ENCODE measurements at places on chromosomes 3 and 15. TPM values are rescaled to one million over a fixed set of nuclear protein-coding genes. Genes with fewer than 3 reads are reported as not detected.

Gene NPAP1
- 0.07 TPM for total RNA-seq

- no peak for DNase-seq
These were observed 81.7 kb downstream of the OPA1 start for GRCh38 chr3:193674714-193675113.

GRCh38 chr3:188822411-188822810 is 349.4 kb upstream of the TPRG1 start:
- DNase-seq = no peak

DNA sequence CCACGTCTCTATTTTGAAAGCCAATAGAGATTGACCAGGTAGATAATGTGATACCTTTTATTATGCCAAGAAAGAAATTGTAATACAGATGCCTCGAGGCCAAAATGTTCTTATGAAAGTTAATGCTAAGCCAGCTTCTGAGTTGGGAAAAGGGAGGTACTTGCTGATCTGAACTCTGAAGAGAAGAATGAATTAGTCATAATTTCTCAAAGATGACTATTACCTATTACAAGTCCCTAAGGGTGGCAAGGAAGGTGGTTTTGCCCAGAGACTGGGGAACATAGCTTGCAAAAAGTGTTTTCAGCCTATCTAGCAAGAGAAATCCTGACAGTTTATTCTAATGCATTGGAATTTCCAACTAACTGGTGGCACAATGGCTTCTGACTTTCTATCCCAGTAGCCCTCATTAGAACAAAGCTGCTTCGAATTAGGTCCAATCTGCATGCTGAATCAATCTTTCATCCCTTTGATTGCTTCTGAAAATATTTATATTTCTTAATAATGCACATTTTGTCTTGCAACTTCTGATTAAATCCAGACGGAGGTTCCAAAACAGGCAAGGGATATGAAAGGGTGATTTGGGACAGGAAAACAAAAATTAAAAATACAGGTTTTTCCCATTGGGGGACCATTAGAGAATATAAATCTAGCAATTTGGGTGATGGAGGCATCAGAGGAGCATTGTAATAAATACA is 17.7 kb upstream of the NR2F2 start:
- no peak for DNase-seq

Gene NLGN1
- 1.4 TPM for total RNA-seq

DNA sequence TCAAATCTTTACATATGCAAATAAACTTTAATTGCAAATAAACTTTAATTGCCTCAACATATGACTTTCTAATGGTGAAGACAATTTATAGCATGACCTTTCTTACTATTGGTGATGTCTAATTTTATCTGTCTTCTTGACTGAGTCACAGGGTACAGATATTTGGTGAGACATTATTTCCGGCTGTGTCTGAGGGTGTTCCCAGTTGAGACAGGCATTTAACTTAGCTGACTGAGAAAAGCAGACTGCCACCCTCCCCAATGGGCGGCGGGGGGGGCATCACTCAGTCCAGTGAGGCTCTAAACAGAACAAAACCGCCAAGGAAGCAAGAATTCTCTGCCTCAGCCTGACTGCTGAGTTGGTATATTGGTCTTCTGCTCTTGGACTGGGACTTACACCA is 160.0 kb downstream of the TBL1XR1 start:
- DNase-seq = no peak

DNA sequence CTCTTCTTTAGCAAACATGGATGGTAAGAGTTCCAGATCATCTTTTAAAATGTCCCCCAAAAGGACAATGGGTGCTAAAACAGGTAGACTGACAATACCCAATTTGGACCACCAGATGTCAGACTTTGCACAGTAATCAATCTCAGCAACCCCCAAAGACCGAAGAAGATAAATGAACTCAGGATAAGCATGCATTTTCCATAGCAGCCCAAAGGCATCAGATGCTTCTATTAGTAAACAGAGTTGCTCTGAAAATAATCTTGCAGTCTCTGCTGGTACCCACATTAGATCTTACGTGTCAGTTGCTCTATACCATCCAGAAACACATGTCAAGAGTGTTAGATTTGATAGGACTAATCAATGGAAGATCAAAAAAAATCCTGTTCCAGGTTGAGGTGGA is 20.6 kb downstream of the MYH15 start:
- no peak for DNase-seq

DNA sequence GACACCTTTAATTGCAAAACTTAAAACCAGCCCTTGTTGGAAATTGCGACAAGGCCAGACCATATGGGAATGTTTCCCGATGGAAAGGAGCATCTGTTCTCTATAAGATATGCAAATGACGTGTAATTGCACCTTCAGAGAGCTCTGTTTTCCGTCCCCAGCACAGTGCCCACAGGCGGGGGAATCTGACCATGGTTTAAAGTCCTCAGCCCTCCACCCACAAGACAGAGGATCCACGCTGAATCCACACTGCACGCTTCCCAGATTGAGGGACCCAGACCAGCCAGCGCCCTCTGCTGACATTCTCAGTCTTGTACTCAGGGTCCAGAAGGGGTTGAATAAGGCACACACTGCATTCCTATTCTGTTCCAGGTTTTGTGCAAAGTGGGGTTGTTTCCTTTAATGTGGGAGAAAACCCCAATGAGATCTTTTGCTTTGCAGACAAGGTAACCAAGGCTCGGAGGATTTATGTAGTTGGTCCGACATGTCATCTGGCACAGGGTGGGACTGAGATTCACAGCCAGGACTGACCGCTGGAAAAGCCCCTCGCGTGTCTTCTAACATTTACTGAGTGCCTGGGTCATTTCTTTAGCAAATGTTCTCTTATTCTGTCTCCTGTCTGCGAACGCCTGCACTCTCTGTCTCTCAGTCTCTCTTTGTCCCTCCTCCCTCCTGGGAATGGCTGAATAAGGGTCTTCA is 36.8 kb upstream of the KLHL25 start:
- no peak for DNase-seq

DNA sequence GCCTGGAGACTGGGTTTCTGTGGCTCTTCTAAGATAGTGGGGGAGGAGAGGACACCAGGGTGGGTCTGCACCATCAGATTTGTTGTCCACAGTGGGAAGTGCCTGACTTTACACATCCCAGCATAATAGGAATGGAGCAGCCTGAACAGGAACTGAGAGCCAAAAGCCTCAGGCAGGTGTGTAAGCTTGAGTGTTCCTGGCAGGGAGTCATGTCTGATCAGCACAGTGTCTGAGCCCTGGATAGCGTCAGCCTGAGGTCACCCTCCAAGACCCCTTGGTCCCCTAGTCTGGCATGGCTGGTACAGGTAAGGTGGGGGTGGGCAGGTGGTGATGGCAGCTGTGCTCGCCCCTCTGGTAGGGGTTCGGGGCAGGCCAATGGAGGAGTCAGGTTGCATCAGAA is 20.2 kb downstream of the INSYN1 start:
- no peak for DNase-seq

Gene ST3GAL6
- 3.9 TPM for total RNA-seq

Gene FAM162A
- 17.6 TPM for total RNA-seq

- DNase-seq = no peak
These were observed 374.2 kb upstream of the ICE2 start for GRCh38 chr15:60853109-60853508.

- DNase-seq = no peak
These were observed 171.0 kb downstream of the FNDC3B start for GRCh38 chr3:172210355-172210754.

GRCh38 chr3:78762121-78762520 is 1005.7 kb downstream of the ROBO1 start:
- no peak for DNase-seq

- no peak for DNase-seq
These were observed at the start of gene TRAT1 for GRCh38 chr3:108822123-108822897. Gene TRAT1 (plus strand): TSS chr3:108822786. CDS start chr3:108822928, 142 bp downstream.

DNA sequence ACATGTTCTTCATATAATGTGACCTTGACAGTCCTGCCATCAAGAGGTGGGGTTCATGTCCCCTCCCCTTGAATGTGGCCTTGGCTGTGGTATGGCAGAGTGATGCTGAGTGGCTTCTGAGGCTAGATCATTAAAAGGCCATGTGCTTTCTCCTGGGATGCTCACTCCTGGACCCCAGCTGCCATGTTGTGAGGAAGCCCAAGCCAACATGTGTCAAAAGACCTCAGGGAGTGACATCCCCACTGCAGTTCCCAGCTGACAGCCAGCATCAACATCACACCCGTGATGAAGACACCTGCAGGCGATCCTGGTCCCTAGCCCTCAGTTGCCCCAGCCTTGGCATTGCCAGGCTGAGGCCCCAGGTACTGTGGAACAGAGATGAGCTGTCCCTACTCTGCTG is 36.6 kb downstream of the EBLN2 start:
- no peak for DNase-seq

DNA sequence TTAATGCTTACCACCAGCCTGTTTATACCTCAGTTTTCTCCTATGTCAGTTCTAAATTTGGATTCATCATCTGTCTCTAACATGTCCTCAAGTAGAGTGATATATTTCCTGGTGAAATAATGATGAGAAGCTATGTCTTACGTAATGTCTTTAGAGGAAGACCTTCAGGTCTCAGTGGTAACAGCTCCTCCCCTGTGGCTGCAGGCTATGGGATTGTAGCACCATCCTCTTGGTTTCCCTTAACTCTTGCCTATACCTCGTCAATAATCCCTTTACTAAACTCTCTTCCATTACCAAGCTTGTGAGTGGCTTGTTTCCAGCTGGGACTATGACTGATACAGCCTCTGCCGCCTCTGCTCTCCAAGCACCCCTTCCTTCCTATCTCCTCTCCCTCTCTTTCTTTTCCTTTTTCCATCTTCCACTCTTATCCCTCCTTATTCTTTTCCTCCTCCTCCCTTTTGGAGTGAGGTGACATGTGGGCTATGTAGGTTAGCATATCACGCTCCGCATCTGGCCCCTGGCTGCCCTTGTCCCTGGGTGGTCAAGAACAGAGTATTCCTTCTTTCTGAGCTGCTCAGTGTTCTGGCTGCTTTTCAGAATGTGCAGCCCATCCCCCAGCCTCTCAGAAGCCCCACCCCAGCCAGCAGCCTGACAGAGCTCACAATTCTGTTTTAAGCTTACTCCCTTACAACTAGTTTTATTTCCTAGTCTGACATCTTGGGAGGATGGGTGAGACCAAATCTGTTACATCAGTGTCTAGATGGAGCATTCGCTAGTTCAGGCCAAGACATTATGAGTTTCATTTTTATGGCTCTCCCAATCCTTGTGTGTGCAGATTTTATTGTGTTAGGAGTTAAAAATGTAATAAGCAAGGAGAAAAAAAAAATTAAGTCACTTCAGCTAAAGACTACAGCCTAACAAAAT is 75.0 kb upstream of the RNU6-1 start:
- no peak for DNase-seq

DNA sequence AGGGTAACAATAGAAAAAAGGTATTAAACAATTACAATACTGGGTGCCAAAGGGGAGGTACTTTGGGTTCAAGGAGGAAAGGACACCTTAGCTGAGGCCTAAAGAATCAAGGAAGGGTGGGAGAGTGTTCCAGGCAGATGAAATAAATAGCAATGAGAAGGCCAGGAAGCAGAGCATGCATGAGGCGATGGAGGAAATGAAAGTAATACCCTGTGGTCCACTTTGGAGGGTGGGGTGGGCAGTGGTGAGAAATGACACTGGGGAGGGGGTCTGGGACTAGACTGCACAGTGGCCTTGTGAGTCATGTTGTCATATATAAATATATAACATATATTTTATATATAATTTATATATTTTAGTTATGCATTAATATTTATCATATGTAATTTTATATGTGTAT is 55.9 kb downstream of the BHLHE40 start:
- no peak for DNase-seq

GRCh38 chr15:63918901-63919348 is 85.2 kb upstream of the HERC1 start:
- no peak for DNase-seq

DNA sequence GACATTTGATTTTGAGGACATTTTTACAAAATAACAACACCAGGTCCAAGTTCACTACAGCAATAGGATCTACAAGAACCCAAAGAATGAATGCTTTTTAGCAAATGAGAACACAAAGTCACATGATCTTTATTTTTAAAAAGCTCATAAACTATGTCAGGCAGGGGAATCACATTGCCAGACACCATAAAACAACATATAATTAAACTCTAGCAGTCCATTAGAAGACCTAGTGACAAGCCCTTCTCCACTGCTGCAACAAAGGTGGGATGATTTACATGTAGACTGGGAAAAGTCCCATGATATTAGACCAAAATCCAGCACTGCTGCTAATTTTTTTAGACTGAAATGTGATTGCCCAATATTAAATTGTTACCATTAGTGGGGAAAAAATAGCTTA is 92.6 kb downstream of the FHIT start:
- DNase-seq = no peak

DNA sequence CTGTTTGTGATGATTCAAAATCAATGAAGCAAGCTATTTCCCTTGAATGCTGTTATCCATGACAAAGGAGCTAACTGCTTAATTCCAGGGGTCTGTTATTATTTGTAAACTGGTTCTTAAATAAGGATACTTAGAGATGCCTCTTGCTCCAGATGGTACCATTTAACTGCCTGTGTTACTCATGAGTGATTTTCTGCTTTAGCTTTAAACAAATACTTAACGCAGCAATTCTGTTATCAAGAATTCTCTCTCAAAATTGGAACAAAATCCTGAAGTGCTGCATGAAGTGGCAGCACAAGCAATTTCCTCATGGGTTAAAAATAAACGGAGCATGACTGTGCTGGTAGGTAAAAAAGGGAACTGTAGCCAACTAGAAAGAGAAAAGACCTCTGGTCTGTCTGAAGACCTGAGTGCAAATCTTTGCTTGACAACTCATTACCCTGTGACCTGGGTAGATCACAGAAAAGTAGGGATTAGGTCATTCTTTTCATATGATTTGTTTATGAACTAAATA is 62.5 kb upstream of the GBE1 start:
- peak; percentile 75 for DNase-seq

DNA sequence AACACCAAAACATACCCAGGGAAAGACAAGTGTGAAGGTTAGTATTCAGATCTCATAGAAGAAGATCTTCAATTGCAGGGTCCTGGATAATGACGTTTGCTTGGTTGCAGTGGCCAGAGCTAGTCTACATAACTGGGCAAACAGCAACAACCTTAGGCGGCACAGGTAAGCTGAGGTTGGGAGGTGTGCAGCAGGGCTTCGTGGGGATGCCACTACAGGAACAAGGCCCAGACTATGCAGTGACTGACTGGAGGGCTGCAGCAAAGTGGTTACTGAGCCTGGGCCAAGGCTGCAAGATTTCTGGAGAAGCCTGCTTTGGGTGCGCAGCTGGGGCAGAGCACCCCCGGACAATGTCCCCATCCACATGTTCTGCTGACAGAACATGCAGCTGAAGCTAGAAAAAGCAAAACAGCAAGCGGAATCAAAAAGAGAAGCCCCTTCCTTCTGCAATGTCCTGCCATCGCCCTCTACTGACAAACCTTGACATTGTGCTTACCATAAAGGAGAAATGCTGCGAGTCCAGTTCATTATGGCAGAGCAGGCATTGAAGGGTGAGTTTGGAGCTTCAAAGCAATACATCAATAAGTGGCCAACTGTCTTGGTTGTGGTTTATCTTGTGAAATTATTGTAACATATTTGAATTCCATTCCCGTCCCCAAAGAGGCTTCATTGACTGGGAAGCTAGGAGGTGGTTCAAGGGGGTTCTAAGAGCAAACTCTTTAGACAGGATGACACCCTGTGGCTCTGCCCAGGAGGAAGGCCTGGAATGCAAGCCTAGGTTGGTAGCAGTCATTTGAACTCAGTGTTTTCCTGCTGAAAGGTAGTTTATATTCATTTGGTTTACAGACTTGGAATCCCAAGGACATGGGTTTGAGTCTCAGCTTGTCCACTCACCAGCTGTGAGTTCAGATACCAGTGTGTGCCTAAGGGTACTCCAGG is 217.0 kb downstream of the PDCD6IP start:
- no peak for DNase-seq

- no peak for DNase-seq
These were observed 27.3 kb upstream of the EID1 start for GRCh38 chr15:48850648-48851047.

- no peak for DNase-seq
These were observed 353.3 kb upstream of the SUCLG2 start for GRCh38 chr3:68007621-68008226.

All from epithelial cell of proximal tubule (primary cell).